Testis (tissue), 5 donors: ENCODE measurements at places on chromosomes 12 and 14.

DNA sequence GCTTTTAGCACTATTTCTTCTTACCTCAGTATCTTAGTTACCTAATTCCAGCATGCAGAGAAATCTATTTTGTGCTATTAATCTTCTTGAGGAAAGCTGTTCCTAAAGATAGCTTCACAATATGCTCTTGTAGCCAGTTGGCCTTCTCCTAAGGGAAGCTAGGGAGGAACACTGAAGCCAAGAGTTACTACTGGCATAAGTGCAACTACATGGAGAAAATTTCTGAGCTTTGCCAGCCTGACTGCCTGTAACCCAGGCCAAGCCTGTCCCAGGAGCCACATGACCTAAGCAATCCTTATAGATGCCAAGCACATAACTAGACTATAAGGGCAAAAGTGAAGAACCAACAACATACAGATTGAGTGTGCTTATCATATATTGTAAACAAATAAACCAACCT, 890.2 kb downstream of the FLRT2 start:
- DNase-seq, result no peak

GRCh38 chr14:71372411-71372838, 465.2 kb downstream of the PCNX1 start:
- no peak for DNase-seq

DNA sequence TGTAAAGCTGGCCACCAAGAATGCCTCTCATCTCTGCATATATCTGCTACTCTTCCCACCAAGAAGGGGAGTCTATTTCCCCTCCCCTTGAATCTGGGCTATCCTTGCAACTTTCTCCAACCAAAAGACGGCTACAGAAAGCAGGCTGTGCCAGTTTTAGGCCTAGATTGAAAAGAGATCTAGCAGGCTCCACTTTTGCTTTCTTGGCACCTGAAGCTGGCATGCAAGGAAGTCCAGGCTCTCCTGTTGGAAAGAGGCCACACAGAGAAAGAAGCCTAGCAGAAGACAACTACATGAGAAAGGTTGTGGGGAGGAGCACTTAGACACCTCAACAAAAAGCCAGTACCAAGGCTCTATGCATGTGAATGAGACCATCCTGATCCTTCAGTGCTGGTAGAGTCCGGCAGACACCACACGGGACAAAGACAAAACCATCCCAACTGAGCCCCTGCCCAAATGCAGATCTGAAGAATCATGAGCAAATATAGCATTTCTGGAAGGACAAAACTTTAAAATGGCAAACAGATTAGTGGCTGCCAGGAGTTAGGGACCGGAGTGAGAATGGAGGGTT, 68.0 kb downstream of the SPPL3 start:
- no peak for DNase-seq

- no peak for DNase-seq
Measured at GRCh38 chr12:113803759-113804140, 162.4 kb downstream of the RBM19 start.

DNA sequence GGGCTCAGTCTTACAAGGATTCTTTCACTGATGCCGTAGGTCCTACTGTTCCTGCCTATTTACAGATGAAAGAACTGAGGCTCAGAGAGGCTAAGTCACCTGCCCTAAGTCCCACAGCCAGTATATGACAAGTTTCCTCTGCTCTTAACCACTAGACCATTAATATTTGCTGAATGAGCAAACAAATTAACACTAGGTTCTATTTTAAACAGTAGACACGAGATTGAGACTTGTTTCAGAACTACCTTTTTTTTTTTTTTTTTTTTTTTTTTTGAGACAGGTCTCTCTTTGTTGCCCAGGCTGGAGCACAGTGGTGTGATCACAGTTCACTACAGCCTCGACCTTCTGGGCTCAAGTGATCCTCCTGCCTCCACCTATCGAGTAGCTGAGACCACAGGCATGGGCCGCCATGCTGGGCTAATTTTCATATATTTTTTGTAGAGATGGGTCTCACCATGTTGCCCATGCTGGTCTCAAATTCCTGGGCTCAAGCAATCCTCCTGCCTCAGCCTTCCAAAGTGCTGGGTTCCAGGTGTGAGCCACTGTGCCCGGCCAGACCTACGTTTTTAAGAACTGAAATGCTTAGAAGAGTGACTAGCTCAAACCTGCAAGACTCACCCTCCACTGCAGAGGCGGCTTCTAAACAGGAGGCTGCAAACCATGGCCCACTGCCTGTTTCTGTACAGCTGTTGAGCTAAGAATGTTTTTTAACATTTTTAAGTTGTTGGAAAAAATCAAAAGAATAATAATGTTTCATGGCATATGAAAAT, 12.9 kb downstream of the SYNE3 start:
- DNase-seq, result no peak

DNA sequence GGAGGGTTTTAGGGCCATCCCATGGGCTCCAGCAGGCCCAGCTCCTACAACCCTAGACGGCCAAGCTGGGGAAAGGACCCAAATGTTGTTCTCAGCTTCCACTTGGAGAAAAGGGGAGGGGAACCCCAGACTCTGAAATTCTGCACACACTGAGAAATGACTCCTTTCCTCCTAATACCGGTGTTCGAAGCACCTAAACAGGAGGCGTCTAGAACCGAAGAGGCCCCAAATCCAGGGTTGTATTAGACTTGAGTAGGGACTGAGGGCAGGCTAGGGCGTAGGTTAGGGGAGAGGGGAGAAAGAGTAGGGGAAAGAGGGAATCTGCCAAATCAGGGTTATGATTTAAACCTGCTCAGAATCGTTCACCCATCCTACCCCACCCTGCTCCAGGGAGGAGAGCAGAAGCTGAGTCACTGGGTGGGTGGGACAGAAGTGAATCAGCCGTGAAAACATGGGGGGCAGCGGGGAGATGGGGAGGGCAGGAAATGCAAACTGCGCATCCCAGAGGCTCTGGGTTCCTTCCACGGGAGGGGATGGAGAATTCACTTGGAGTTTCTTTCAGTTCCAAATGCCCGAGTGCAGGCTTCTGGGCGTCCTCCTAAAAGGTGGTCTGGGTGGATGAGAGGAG, 1.0 kb downstream of the IGFBP6 start:
- no peak for DNase-seq

DNA sequence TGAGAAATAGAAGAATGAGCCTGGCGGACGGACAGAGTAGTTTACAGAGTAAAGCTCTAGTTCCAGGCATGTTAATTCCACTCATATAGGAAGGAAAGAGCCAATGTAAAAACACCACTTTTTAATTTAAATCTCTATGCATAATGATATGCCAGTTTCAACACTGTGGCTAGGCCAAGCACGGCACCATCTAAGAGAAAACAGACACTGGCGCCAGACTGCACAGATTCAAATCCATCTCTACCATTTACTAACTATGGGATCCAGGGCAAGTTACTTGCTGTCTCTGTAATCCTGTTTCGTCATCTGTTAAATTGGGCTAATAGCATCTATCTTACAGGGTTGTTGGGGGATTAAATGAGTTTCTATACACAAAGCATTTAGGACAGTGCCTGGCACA, 27.5 kb downstream of the RMST start:
- DNase-seq, result no peak

DNA sequence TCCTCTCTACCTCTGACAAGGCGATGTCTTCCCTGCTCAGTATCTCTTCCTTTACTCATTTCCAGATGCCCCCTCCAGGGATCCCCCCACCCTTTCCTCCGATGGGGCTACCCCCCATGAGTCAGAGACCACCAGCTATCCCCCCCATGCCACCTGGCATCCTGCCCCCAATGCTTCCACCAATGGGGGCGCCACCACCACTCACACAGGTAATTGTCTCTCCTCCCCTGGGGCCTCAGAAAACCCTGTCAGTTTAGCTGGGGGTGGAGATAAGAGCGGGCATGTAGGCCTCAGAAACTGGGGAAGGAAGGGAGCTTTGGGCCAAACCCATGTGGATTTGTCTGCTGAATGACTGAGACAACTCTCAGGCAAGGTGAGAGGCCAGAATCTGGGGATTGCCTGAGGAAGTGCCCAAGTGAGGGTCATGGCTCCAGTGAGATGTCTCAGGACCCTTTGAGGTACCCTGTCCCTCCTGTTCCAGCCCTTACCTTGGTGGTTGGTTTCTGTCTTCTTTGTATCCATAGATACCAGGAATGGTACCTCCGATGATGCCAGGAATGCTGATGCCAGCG, 8.1 kb downstream of the PRPF40B start:
- no peak for DNase-seq

DNA sequence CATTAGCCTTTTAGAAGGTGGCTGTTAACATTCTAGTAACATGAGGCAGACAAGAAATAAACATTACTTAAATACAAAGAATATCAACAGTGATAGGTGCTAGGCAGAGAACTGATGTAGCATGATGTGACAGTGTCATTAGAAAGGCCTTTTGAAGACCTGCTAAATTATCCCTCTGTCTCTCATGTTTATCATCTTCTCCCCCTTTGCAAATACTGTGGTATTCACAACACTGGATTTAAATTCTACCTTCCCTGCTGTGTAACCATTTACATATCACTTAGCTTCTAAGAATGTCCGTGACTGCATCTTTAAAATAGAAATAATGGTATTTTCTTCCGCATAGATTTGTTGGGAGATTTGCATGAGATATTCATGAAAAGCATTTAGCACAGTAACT, 74.4 kb upstream of the CLEC14A start:
- no peak for DNase-seq

- no peak for DNase-seq
Measured at GRCh38 chr12:108379823-108380222, 40.7 kb upstream of the CMKLR1 start.
